ENCODE measurements at places on chromosomes 2 and 18. TPM values are rescaled to one million over a fixed set of nuclear protein-coding genes. Genes with fewer than 3 reads are reported as not detected.

The RFX8 gene
- total RNA-seq = 0.88 TPM

The ST6GAL2 gene
- 4.0 TPM for total RNA-seq

The RALB gene
- total RNA-seq = 53.8 TPM

The ING5 gene
- 46.8 TPM for total RNA-seq

The ARMC9 gene
- 28.6 TPM for total RNA-seq

The RESP18 gene
- total RNA-seq = not detected

The DPP4 gene
- total RNA-seq = 51.6 TPM

The ST8SIA5 gene
- 0.09 TPM for total RNA-seq

The PRR30 gene
- not detected for total RNA-seq

The GPATCH11 gene
- total RNA-seq = 7.8 TPM

The RTKN gene
- total RNA-seq = 37.5 TPM

The PDE11A gene
- 0.25 TPM for total RNA-seq
